ENCODE measurements at places on chromosomes 12 and 14.

DNA sequence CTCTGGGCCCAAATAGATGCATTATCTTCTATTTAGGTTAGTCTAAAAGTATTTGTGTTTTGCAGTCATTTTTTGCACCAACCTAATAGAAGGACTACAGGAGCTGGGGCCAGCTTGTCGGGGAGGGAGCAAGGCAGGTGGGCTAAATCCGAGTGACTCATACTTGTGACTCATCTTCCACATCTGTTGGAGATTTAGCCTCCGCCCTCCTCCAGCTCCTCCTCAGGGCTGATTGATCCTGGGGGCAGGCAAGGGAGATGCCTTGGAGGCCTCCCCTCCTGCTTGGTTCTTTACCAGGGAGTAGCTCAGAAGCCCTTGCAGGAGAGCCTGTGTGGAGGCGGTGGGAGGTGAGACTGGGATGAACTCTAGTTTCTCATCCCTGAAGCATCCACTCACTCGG is 27.9 kb downstream of the RHOF start:
- no peak for DNase-seq

- no peak for DNase-seq
These were observed 49.2 kb downstream of the SLC35F4 start for GRCh38 chr14:57816568-57817284.

- DNase-seq = no peak
These were observed 3.5 kb downstream of the ZBTB25 start for GRCh38 chr14:64500088-64500487.

- no peak for DNase-seq
These were observed 107.2 kb downstream of the RAD51B start for GRCh38 chr14:67926821-67927220.

Data from effector memory CD4-positive, alpha-beta T cell (primary cell).